Astrocyte of the spinal cord (primary cell): ENCODE measurements at places on chromosomes 2 and 18.
A peak's percentile ranks its signal among the peaks of the same experiment; 100 is the strongest.

DNA sequence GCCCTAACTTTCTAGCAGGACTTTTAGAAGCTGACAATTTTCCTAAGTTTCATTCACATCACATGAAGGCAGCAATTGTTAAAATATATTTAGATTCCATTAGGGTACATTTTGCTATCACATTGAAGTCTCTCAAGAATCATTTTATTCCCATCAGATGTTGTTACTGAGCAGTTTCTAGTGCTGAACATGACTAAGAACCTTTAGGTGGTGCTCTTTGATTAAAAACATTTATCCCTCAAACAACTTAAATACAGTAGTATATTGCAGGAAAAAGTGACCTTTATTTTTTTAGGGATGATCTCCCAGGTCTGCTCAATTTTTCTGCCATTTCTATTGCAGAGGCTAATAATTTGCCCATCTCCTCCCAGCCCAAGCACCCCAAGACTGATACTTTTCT is 22.9 kb upstream of the NARS1 start:
- DNase-seq: peak; percentile 44

DNA sequence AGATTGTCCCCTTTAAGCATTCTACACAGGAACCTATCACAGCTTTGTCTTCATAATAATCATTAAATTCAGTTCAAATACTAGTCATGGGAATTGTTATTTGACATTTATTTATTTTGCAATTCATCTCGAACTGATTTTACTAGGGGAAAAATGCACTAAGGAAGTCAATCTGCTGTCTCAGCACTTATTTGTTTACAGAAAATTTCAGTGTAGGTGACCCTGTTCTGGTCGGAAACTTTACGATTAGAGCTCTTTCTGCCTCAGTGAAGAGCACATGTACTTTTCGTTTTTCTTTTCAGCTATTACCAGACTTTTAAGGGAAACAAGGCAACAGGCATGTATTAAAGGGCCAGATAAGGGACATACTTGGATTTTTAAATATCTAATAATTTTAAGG is 1405.7 kb upstream of the ZEB2 start:
- no peak for DNase-seq

DNA sequence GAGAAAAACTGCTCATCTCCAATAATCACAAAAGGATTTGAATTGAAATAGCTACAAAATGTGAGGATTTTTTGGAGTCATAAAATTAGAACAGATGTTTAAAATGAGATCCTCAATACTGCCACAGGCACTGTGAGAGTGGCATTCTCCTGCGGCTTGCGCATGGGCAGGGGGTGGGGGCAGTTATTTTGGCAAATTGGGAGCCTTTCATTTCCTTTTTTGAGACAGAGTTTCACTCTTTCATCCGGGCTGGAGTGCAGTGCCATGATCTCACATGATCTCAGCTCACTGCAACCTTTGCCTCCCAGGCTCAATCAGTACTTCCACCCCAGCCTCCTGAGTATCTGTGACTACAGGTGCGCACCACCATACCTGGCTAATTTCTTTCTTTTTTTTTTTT is 42.4 kb downstream of the POMC start:
- no peak for DNase-seq

- peak; percentile 31 for DNase-seq
These were observed 1.2 kb downstream of the MBOAT2 start for GRCh38 chr2:9002313-9002636.

DNA sequence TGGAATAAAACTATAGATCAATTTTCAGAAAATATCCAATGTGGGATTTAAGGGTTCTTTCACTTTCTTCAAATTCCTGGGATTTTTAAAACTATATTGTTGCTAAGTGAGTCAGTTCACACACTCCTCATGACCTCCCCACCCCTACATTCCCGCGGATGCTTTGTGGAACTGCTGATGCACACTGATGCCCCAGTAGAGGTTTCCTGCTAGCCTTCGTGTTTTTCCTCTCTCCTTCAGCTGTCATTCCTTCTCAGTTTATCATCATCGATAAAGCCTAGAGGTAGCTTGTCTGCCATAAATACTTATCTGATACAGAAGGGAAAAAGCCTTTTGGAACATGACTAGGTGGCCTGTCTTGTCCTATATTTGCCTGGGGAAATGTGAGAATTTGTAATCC is 67.4 kb upstream of the GALNT5 start:
- peak; percentile 80 for DNase-seq

- no peak for DNase-seq
These were observed 307.1 kb upstream of the PIK3C3 start for GRCh38 chr18:41647914-41648313.

DNA sequence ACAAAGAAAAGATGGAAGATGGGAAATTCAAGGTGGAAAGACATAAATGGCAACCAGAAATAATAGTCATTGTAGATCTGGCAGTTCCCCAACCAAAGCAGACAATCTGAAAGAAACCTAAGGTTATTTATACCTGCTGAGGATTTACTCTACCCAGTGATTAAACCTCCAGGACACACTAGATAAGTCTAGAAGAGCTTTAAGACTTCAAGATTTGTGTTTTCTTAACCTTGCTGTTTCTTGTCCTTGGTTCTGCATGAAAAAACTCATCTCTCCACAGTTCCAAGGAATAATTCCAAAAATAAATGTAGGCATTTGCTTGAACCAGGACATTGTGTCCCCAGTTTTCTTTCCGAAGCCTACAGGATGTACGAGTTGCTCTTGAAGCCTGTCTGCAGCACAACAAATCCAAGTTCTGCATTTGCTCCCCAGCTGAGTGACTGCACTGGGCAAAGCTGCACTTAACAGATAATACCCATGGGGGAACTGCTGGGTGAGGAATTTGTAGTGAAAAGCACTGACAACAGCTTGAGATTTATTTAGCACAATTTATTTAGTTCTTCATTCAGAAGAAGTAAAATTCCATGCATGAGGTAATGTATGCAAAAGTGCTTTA is 19.8 kb downstream of the DTNA start:
- peak; percentile 18 for DNase-seq

DNA sequence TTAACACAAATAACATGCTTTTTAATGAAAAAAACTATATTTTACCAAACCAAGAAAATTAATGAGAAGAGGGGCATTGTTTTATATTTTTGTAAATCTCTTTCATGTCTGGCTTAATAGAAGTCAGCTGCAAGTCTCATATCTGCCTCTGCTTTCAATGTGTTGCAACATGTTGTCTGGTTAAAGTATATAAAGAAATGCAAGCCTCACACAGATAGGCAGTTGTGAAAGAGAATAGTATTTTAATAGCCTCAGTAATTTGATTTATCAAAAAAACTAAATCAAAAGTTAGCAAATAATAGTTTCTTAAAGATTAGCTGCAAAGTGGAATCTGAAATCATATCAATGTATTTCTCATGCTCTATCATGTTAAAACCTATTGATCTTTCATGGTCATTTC is 52.9 kb upstream of the NCOA1 start:
- no peak for DNase-seq

DNA sequence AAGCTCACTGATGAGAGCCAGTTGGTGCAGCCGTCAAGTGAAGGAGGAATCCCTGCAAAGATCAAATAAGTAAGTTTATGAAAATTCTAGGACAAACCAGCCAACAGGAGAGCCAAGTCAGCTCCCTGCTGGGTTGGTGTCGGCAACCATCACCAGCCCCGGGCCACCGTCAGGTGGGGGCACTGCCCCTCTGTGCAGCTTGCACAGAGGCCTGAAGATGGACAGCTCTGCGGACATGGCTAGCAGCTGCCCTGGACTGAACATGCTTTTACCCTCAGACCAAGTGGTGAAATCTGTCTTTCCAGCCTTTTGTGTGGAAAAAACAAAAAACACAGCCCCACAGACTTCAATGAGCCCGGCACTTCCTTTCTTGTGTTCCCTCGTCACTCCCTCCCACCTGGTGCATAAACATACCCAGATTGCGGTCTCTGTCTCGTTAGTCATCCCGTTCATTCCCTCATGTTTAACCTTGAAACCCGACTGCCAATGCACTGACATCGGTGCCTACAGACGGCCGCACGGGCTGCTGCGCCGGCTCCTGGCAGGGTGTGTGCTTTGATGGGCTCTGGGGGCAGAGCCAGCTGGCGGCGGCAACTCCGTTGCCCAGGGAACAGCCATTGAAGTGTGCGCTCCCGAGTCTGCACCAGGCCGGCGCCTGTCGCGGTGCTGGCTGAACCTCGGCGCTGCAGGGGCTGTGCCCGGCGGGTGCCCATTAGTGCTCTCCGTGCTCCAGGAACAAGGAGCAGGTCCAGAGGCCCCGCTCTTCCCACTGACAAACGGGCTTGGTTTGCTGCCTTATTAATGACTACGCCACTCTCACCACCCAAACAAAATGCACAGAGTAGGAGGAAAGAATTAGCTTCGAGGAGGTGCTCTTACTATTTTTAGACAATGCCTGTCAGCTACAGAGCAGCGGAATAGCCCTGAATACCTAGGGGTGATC is 95.3 kb downstream of the EIPR1 start:
- DNase-seq: peak; percentile 72

DNA sequence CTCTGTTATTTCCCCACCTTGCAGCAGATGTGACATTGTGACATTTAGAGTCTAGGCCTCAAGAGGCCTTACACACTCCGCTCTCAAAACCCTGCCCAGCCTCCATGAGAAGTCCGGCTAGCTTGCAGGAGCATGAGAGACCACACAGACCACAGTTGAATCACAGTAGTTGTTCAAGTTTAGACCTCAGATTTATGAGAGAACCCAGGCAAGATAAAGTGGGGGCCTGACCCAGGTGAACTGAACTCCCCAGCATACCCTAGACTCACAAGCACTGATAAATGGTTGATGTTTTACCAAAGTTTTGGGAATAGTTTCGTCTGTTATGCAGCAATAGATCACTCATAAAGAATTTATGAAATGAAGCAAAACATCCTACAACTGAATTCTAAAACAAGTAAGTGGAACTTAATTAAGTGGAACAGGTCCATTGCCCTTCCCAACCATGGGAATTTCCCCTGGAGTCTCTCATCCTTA is 4.7 kb upstream of the STAT1 start:
- DNase-seq: no peak

GRCh38 chr2:62222674-62223073 is 26.8 kb downstream of the B3GNT2 start:
- DNase-seq: no peak

- peak; percentile 50 for DNase-seq
These were observed 3.2 kb downstream of the ID2 start for GRCh38 chr2:8684878-8685696.

DNA sequence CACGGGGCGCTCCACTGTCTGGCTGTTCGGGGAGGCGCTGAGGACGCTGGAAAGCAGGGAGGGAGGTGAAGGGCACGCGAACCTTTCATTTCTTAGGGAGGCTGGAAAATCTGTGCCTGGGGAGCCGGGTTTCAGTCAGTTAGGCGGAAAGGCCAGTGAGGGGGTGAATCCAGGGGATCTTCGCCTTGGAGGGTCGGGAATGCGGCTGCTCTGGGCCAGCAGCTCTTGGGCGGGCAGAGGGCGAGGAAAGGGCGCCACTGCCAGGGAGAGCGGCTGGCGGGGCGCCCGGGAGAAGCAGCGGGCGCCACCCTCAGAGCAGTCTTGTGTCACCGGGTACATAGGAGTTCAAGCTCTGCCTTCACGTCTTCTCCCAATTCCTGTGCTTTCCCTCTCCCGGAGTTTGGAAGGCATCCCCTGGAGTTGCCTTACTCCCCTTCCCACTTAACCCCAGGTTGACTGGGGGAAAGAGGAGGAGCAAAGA is 1.4 kb downstream of the CCDC85A start:
- DNase-seq: no peak

GRCh38 chr2:143762176-143762928 is 633.1 kb downstream of the ARHGAP15 start:
- no peak for DNase-seq

DNA sequence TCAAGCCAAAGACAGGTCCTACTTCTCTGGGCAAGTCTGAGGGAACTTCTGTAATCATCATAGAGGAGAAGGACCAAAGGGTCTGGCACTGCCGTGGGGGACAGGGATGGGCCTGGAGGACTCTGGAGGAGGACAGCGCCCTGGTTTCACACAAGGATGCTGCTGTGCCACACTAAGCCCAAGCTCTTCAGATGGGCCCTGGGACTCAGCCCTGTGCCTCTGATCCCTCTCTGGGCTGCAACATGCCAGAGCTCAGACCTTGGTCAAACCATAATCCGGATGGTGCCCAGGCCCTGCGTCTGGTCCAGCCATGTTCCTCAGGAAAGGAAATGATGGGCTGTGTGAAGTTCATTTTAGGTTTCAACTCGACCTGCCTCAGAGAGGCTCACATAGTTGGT is 222.0 kb upstream of the COPS8 start:
- no peak for DNase-seq

- no peak for DNase-seq
These were observed 85.1 kb upstream of the ZBTB14 start for GRCh38 chr18:5380586-5380985.

- peak; percentile 81 for DNase-seq
These were observed 35.4 kb downstream of the FASTKD2 start for GRCh38 chr2:206800506-206801417.

DNA sequence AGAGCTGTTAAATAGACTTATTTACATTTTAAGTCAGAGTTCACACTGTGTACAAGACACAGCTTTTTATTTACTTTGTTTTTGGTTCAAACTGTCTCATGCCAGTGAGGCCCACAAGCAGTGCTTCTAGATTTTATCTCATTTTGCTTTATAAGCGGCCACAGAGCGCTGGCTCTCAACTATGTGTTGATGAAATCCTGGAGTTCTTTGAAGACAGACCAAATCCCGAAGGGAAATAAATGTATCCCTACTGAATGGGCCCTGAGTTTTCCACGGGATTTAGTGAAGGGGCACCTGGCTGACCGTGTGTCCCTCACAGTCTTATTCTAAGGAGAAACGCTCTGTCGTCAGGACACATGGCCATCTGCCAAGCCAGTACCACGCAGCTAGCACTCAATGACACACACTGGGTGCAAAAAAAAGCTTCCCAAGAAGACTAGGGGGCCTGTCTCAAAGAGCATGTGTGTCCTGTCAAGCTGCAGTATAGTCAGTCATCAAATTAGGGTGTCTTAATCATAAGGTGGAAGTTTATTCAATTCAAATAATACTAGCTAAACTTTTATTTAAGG is 23.4 kb downstream of the LYPD1 start:
- DNase-seq: no peak

GRCh38 chr2:181764095-181764963 is 84.0 kb upstream of the NEUROD1 start:
- DNase-seq: no peak

- no peak for DNase-seq
These were observed 84.9 kb downstream of the MAP4K4 start for GRCh38 chr2:101782427-101782792.

DNA sequence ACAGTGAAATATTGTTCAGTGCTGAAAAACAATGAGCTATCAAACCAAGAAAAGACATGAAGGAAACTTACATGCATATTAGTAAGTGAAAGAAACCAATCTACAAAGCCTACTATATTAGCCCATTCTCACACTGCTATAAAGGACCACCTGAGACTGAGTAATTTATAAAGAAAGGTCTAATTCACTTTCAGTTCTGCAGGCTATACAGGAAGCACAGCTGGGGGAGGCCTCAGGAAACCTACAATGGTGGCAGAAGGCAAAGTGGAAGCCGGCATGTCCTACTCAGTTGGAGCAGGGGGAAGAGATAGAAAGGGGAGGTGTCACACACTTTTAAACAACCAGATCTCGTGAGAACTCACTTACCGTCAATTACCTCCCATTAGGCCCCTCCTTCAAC is 232.1 kb downstream of the TMX3 start:
- DNase-seq: no peak

GRCh38 chr2:204849892-204850291 is 304.6 kb downstream of the PARD3B start:
- no peak for DNase-seq
